ENCODE measurements at places on chromosomes 6 and 20. TPM values are rescaled to one million over a fixed set of nuclear protein-coding genes. Genes with fewer than 3 reads are reported as not detected.

Gene SLC17A4
- not detected for total RNA-seq

DNA sequence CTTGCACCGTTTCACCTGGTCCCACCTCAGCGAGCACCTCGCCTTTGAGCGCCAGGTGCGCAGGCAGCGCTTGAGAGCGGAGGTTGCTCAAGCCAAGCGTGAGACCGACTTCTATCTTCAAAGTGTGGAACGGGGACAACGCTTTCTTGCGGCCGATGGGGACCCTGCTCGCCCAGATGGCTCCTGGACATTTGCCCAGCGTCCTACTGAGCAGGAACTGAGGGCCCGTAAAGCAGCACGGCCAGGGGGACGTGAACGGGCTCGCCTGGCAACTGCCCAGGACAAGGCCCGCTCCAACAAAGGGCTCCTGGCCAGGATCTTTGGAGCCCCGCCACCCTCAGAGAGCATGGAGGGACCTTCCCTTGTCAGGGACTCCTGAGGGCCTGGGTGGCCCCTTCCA lies 1.5 kb downstream of the ABT1 start:
- DNase-seq, result no peak
- peaks cover 46% of the 10 kb centered on the region for H3K4me1 ChIP-seq
- peaks cover 8% of the 10 kb centered on the region for H3K27me3 ChIP-seq
- H3K27ac ChIP-seq, result no peak overlapping the region

GRCh38 chr6:13557841-13558240 lies 16.6 kb upstream of the SIRT5 start:
- H3K4me3 ChIP-seq, result no peak overlapping the region
- DNase-seq, result no peak
- H3K4me1 ChIP-seq, result no peaks in the 10 kb centered on the region
- no peaks in the 10 kb centered on the region for H3K36me3 ChIP-seq
- H3K27ac ChIP-seq, result no peak overlapping the region

Gene MLIP
- total RNA-seq, result not detected

DNA sequence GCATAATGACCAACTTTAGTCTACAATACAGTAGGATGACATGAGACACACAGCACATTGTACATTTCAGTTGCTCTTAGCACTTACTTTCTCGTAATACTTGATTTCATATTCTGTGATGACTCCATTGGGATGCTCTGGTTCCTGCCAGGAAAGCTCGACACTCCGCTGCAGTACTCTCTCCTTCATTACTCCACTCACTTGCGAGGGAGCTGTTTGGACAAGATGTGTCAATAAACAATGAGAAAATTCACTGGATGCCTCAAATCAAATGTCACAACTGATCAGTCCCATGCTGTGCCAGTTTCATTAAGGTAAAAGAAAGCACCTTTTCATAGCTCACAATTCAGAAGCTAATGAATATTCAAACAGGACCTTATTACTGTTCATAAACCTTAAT lies 147.1 kb downstream of the EPHA7 start:
- no peaks in the 10 kb centered on the region for H3K27me3 ChIP-seq
- no peaks in the 10 kb centered on the region for H3K4me1 ChIP-seq
- no peaks in the 10 kb centered on the region for H3K36me3 ChIP-seq
- DNase-seq, result no peak
